Hematopoietic multipotent progenitor cell (in vitro differentiated cells): ENCODE measurements at places on chromosomes 7 and 10. TPM values are rescaled to one million over a fixed set of nuclear protein-coding genes. Genes with fewer than 3 reads are reported as not detected.

- no peak for DNase-seq
Measured at GRCh38 chr7:156833312-156833711, 59.7 kb downstream of the LMBR1 start.

GRCh38 chr7:50312250-50313162, 8.0 kb downstream of the IKZF1 start:
- DNase-seq, result no peak

DNA sequence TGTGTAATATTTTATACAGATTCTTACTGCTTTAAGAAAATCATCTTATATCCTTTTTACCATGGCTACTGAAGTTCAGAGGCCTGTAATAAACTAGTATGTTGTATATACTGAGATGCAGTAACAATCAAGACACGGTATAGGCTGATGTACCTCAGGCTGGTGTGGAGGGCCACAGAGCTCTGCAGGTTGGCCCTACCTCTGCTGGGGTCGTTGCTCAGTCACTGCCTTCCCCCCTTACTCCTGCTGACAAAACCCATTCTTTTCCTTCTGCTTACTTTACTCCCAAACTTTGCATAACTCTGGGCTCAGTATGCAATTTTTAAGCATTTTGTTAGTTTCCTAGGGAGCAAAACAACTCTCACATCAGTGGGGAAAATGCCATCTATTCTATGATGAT, 200.1 kb upstream of the FOXP2 start:
- no peak for DNase-seq

GRCh38 chr7:141646826-141647480, 55.0 kb downstream of the DENND11 start:
- DNase-seq, result no peak

The MYPN gene
- not detected for total RNA-seq

- DNase-seq, result no peak
Measured at GRCh38 chr10:49080965-49081364, 34.4 kb downstream of the VSTM4 start.

DNA sequence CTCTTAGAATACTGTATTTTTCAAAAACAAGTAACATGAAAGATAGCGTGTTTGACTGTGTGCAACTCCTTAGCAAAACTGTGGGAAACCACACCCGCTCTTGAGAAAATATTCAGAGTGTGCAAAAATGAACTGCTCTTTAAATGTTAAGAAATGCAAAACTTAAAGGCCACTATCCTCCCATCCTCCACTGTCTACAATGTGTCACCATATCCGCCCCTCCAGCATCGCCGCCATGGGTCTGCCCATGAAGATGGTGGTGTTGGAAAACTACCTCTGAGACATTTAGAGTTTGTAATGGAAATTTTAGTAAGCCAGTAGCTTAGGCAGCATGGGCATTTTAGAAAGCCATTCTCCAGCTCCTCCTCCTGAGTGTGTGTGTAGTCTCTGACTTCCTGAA, 20.1 kb upstream of the NMT2 start:
- no peak for DNase-seq

The TDRD1 gene
- 0.27 TPM for total RNA-seq

DNA sequence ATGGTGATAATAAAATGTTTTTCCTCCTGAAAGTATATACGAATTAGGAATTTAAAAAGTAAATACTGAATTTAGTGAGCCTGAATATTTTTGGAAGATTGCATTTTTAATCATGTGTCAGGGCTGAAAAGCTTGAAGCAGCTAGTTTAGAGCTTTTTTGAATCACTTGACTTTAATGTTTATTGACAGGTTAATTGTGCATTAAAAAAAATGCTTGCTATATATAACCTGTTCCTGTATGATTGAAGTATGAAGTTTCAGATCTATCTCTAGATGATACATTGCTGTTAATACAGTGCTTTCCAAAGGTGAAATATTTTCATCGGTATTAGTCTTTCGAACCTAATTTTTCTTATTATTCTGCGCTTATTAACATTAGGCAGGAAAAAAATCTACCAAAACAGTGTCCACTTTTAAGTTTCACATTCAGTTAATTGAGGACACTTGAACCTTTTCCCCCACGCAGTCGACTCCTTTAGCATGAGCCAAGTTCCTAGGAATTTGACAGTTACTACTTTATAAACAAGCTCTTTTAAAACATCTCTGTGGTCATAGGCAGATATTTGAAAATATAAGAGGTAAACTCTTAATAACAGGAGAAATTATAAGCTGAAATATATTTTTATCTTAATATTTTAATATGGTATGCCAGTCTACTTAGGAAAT, 187.1 kb downstream of the MLLT10 start:
- DNase-seq, result no peak

The DENND2A gene
- total RNA-seq, result not detected

- no peak for DNase-seq
Measured at GRCh38 chr7:135731-136645, 56.4 kb upstream of the FAM20C start.

- DNase-seq, result no peak
Measured at GRCh38 chr7:134757938-134758337, 21.5 kb upstream of the CALD1 start.

- DNase-seq, result no peak
Measured at GRCh38 chr10:114172776-114173602, 1.0 kb downstream of the CCDC186 start.

DNA sequence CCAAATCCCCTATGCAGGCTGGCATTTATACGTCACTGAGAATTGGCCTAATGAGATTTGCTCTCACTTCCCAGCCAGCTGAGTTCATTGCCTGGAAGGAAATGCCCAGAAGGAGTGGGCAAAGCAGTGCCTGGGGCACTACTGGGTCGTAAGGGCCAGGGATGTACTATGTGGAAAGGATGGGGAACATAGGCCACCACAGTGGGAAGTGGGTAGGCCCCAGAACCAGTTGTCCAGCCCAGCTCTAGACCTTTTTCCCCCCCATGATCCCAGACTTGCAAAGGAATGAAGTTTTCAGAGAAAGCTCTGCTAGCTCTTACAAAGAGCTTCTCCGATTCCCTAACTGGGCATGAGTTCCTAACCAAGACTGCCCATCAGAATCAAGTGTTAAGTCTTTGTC, 13.9 kb downstream of the TRPV5 start:
- no peak for DNase-seq

The CC2D2B gene
- under 0.01 TPM for total RNA-seq

DNA sequence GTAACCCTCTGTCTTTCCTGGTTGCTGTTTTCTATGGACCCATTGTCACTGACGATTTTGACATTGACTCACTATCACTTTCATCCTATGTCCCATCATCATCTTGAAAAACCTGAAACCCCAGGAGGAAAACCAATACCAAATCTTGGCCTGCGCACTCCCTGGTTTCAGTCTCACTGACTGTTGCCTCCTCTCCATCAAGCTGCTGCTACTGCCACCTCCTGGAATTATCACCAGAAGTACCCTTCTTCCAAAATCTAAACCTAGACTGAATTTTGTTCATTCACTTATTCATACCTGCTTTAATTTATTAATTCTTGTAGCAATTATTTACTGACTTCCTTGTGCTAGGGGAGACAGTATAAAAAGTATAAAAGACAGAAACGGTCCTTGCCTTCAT, 44.5 kb upstream of the ACBD5 start:
- no peak for DNase-seq

The LIPF gene
- not detected for total RNA-seq

DNA sequence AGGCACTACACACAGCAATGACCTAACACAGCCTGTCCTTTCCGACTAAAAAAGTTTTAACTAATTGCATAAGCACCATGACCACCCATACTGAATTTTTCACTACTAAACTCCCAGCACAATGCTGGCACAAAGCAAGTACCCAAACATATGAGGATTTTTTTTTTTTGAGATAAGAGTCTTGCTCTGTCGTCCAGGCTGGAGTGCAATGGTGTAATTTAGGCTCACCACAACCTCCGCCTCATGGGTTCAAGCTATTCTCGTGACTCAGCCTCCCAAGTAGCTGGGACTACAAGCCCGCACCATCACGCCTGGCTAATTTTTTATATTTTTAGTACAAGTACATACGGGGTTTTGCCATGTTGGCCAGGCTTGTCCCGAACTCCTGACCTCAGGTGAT, 5.1 kb downstream of the UBE2H start:
- DNase-seq, result no peak

The EPDR1 gene
- total RNA-seq, result 40.1 TPM

The HOXA5 gene
- total RNA-seq, result 30.4 TPM

The RNF133 gene
- total RNA-seq, result not detected

The KNDC1 gene
- under 0.01 TPM for total RNA-seq

The OSBPL3 gene
- total RNA-seq, result 8.1 TPM

DNA sequence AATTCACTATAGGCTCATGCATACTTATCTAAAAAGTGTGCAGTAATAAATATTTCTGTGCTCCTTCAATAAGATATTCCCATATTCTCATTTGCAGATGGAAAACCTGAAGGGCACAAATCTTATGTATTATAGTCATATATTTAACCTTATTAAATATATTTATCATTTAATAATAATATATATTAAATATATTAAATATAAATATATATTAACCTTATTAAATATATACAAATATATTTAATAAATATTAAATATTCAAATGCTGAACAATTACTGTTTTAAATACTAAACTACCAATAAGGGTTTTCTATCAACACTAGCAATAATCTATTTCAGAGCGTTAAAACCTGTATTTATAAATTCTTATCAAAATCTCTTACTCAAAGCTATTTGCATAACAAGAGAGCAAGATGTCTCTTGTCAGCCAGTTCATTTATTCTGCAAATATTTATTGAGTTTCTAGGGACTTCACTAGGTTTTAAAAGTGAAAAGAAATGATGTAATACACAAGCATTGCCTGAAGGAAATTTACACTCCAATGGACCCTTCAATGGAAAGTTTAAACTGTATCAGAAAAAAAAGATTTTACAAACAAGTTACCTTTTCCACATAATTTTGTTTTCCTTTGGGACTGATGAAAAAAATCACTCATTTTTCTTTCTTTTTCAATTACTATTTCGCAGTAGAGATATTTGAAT, 159.2 kb downstream of the AGMO start:
- no peak for DNase-seq

The LRRD1 gene
- total RNA-seq, result under 0.01 TPM

The NUTM2D gene
- 7.0 TPM for total RNA-seq

GRCh38 chr7:139034855-139035585, 822 bp downstream of the ZC3HAV1L start:
- DNase-seq, result peak; percentile 32
